Amniotic epithelial cell (primary cell): ENCODE measurements at places on chromosomes 6 and 20.
A peak's percentile ranks its signal among the peaks of the same experiment; 100 is the strongest.

- DNase-seq: no peak
Measured at GRCh38 chr6:68652117-68652536, 17.0 kb downstream of the ADGRB3 start.

GRCh38 chr6:56727097-56727850 is 84.6 kb upstream of the DST start:
- peak; percentile 83 for DNase-seq

GRCh38 chr20:54214566-54214965 is 6.7 kb downstream of the PFDN4 start:
- no peak for DNase-seq

GRCh38 chr6:125273965-125274364 is 27.8 kb downstream of the HDDC2 start:
- DNase-seq: peak; percentile 44

DNA sequence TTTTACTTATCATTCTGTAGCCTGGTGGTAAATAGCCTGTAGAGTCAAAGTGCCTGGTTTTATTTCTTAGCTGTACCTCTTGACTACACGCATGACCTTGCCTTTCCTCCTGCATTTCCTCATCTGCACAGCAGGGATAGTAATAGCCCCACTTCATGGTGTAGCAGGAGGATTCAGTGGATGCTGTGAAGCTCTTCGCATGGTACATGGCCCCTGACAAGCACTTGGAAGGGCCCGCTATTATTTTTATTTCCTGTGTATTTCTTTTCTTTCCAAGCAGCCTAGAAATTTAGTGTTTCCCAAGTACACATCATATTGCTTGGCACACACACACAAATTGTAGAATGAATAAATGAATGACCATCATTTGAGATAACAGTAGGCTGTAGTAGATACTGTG is 547.2 kb downstream of the CDH26 start:
- DNase-seq: no peak

GRCh38 chr6:124028117-124028516 is 224.5 kb downstream of the NKAIN2 start:
- no peak for DNase-seq

DNA sequence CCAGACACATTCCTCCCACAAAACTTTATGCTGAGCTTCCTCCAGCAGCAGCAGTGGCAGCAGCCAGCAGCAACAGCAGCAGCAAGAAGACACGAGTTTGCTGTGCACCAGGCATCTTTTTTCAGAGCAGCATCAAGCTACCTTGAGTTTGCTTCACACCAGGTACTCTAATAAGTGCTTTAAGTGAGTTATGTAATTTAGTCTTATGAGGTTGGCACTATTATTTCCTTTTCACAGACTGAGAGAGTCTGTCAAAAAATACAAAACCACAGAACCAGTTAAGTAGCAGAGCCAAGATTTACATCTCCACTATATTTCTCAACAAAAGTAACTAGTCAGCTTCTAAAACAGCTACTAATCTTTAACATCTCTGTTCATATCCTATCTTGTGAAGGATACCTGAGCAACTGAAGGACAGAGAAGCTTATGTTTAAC is 23.7 kb downstream of the RANBP9 start:
- DNase-seq: peak; percentile 21

DNA sequence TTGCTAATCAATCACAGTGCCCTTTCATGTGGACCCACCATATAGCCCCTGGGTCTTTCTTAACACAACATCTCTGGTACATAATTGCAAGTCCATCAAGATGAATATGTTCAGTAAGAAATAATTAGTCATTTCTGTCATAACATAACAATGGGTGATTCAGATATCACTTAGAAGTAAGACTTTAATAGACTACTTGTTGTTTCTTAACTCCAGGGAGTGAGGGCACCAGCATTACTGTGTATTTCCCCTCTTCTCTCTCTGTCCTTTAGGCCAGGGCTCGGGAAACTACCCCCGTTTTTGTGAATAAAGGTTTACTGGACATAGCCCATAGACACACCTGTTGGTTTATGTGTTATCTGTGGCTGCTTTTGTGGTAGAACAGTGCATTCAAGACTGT is 123.5 kb downstream of the SLC24A3 start:
- DNase-seq: no peak

- DNase-seq: peak; percentile 67
Measured at GRCh38 chr6:28586962-28587745, 61.5 kb downstream of the GPX5 start.

GRCh38 chr6:63584566-63584965 is 12.3 kb downstream of the LOC128125822 start:
- no peak for DNase-seq

DNA sequence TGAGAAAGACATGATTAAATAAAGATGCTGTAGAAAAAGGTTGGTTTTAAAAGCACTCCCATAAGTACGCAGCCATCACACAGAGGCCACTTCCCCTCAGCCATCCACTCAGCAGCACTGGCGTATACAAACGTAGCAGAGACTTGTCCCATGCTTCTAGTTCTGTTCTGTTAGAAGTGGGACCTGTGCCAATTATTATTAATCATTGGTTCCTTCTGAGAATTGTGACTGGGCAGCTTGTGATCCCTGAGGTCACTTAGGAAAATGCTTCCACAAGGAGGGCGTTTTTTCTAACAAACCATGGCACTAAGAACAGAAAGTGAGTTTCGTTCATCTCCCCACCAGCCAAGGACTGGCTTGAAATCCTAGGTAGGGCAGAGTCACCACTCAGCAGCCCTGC is 53.9 kb downstream of the FAM120B start:
- no peak for DNase-seq

DNA sequence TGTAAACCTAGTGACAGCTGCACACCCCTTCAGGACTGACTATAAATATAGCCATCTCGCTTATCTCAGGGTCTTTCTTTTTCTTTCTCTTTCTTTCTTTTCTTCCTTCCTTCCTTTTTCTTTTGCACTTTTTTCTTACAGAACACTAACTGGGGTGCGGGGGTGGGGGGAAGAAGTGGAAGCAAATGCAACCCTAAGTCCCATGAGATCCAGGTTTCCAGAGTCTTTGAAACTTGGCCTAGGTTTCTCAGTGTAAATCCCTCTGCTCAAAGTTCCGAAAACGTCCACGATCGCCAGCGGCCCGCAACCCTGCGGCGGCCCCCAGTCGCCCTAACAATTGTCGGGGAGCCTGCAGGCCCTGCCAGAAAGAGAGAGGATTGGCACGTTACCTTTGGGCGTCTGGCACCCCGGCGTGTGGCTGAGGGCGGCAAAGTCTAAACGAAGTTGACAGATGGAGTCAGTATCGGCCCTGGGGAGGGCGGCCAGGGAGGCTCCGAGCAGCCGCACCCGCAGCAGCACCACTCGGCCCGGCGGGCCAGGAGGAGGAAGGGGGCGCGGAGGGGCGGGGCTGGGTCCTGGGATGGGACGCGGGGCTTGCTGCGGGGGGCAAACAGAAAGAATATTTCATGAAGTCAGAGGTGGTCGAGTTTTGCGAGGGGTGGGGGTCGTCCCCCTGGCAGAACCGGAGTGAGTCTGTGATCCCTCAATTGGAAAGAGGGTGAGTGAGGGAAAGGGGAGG is 577 bp upstream of the FOXF2 start:
- DNase-seq: no peak
